DND-41 (cell line): ENCODE measurements at places on chromosomes 5 and 9.

GRCh38 chr5:1204693-1205242 lies 3.4 kb downstream of the SLC6A19 start:
- DNase-seq: no peak

GRCh38 chr5:136028782-136029742 lies at the start of gene TGFBI:
TGFBI (plus strand) TSS chr5:136028988; CDS start chr5:136029056, 68 bp downstream.
- no peak for DNase-seq

DNA sequence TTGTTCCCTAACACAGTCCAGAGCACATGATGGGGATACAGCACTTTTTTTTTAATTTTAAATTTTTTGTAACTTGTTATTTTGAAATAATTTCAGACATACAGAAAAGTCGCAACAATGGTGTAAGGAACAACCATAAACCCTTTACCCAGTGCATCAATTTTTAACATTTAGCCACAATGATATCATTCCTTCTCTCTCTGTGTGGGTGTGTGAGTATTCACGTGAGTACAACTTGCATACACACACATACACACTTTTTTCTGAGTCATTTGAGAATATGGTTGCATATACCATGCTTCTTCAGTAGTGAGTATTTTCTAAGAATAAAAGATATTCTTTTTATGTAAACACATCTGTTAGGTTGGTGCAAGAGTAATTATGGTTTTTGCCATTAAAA lies 135.2 kb downstream of the ARHGAP26 start:
- no peak for DNase-seq

DNA sequence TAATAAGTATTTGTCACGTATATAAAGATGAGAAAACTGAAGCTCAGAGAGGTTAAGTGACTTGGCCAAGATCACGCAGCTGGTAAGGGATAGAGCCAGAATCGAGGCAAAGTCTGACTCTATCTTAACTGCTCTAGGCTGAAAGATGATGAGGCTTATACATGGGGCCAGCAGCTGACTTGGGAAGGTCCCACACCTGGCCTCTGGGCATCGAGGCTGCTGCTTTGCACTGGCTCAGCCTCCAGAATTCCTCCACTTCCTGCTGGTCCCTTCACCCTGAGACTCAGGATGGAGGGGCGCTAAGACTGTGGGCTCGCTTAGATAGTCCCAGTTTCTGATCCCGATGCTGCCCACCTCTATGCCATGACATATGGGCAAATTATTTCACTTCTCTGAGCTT lies 35.2 kb downstream of the CAMK2A start:
- no peak for DNase-seq

- DNase-seq: no peak
Measured at GRCh38 chr5:123987956-123988355, 476.0 kb downstream of the CSNK1G3 start.

DNA sequence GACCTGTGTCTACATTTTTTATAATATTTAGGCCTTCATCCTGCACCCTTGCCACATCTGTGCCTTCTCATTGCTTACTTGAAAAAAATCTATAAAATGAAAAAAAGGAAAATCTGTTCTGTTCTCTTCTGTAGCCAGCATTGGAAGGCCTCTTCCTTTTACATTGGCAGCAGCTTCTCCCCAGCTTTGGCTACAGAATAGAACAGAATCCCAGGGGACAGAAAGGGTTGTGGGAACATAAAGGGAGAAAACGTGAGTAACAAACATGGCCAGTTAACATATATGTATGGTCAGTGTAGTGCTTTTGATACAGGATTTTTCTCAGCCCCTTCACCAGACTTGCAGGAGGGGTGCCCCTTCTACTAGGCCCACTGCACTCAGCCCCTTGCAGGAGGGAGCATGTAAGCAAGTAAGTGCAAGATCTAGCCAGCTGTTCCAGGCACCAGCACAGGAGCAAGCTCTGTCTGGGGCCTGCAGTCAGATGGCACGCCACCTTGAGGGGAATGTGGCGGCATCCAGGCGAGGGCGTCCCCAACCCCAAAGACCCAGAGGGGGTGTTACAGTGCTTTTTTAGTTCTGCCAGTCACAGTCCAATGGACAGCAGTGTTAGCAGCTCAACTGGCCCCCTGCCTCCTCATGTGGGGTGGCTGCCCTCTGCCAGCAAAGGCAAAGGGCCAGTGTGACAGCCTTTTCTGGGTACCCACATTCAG lies 330.5 kb upstream of the ZNF462 start:
- no peak for DNase-seq

- DNase-seq: no peak
Measured at GRCh38 chr5:137923856-137924255, 34.6 kb downstream of the PKD2L2 start.

DNA sequence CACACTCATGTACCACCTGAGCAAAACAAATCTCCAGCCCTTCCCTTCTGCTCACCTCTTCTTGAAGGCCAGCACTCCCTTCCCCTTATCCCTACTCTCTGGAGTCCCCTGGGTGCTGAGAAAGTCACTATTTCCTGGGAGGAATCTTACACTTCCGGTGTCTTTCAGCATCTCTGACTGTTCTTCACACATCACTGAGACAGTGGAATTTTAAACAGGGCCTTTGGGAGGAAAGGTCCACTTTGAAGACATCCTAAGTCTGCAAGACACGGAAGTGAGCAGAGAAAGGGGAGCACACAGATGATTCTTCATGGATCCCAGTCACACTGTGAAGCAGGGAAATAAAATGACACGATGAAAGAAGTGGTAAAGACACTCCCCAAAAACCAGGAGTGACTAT lies 25.6 kb downstream of the FRMD3 start:
- no peak for DNase-seq

- no peak for DNase-seq
Measured at GRCh38 chr9:37968228-37968701, 64.3 kb upstream of the SLC25A51 start.

DNA sequence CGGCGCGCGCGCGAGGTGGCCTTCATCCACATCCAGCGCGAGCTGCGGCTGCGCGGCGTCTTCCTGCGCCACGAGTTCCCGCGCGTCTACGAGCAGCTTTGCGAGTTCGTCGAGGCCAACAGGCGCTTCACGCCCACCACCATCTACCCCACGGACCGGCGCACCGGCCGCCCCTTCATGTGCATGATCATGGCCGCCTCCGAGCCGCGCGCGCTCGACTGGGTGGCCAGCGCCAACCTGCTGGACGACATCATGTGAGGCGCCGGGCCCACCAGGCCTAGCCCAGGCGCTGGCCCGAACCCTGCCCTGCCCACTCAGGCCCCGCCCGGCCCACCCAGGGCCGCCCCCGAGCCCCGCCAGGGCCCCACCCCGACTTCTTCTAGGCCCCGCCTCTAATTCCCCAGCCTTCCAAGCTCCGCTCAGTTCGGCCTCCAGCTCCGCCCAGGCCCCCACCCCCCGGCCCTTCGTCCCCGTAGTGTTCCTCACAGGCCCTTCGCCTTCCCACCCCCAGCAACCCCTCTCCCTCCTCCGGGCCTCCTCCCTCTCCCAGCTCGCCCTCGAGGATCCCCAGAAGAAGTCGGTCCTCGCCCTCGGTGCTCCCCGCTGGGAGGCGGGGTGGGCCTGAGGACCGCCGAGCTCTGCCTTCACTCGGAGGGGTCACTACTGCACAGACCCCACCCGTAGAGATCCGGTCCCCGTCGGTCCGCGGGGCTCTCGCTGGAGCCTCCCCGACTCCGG lies 2.0 kb upstream of the PHPT1 start:
- peak; percentile 31 for DNase-seq

- DNase-seq: no peak
Measured at GRCh38 chr9:131817627-131818026, 77.8 kb upstream of the RAPGEF1 start.
